ENCODE measurements at places on chromosomes 5 and 9.

GRCh38 chr5:80967500-80968181, 7.5 kb downstream of the RASGRF2 start:
- peak; percentile 87 for DNase-seq

GRCh38 chr9:71740199-71740598, 28.1 kb downstream of the CEMIP2 start:
- DNase-seq = no peak

DNA sequence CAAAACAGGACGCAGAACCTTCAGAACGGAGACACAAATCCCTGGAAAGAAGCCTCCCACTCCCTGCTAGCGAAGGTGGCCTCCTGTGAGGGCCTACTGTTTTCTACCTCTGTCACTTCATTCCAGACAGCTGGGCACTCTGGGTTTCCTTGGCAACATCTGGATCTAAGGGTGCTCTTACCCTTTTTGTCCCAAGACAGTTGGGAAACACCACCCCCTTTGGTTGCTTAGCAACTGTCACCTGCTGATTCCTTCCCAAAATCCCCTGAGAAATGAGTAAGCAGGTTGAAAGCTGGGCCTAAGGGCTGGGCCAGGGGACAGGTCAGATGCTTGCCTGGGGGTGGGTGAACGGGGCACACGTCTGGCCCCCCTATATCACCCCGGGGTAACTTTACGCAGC, 29.4 kb downstream of the NANS start:
- DNase-seq = no peak

DNA sequence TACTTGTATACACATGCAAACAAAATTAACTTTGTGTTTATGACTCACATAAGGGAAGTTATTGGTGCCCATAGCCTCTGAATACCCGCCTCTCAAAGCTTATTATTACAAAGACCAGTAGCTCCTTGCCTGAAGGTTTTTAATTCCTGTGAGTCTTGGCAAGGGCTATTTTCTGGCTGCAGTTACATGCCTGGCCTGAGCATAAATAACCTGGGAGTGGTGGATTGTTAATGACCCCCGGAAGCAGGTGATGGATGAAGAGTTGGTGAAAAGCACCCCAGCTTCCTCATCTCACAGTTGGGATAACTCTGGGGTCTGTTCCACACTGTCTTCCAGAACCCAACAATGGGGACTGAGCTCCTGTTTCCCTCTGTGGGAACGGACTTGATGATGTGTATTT, 594.5 kb downstream of the PDE4D start:
- DNase-seq = no peak

DNA sequence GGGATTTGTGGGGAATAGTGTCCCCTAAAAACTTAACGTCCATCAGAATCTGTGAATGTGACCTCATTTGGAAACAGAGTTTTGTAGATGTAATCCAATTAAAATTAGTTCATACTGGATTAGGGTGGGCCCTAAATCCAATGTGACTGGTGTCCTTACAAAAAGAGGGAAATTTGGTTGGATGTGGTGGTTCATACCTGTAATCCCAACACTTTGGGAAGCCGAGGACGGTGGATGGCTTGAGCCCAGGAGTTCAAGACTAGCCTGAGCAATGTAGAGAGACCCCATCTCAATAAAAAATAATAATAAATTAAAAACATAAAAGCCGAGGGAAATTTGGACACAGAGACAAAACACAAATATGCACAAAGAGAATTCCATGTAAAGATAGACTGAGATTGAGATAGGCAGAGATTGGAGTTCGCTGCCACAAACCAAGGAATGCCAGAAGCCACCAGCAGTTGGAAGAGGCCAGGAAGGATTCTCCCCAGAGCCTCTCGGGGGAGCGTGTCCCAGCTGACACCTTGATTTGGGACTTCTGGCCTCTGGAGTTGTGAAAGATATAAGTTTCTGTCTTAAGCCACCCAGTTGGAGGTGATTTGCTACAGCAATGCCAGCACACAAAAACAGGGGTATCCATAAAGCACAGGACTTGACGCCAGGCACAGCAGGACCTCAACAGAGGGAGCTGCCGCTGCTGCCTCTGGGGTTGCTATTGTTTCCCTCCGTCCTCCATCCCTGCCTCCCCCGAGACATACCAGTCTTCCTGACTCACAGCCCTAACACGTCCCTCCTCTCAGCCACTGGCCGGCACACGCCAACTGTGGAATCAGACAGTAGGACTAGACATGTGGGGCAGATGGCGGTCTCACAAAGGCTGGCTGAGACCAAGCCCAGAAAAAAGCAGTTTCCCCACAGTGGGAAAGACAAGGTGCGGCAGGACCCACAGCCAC, 73.8 kb upstream of the IL17B start:
- DNase-seq = peak; percentile 97

GRCh38 chr5:176747670-176748072, 62.7 kb upstream of the UNC5A start:
- no peak for DNase-seq

Measured in astrocyte (in vitro differentiated cells and primary cell).